ENCODE measurements at places on chromosomes 7 and 10.

DNA sequence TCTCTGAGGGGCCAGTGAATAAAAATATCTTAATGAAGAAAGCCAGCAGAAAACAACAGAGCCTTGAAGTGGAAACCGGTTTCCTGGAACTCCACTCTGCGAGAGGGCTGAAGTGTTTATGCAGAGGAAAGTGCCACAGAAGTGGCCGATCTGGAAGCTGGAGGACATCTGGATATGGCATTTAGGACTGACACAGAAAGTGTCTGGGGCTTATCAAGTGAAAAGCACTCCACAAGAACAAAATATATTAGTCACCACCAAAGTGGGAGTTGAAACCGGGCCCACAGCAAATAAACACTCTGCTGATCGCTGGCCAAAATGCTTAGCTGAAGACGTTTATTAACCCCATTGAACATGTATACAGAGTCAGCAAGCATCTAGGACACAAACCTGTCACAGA lies 7.8 kb downstream of the NOD1 start:
- DNase-seq: no peak

DNA sequence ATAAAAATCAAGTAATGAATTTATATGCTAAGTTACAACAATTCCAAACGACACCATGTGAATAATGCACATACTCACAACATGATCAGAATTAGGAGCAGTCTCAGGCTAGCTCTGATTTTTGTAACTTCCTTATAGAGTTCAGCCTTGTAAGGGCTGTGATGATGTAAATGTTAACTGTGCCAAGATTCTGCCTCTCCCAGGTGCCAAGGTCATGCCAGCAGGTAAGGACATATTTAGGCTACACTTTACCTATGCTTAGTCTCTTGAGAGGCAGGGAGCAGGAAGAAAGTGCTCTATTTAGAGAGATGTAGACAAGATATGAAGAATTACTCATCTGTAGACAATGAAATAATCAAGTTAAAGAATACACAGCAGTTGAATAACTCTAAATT lies 53.6 kb upstream of the AGR3 start:
- no peak for DNase-seq

GRCh38 chr7:98681511-98681910 lies 64.4 kb downstream of the NPTX2 start:
- DNase-seq: no peak

DNA sequence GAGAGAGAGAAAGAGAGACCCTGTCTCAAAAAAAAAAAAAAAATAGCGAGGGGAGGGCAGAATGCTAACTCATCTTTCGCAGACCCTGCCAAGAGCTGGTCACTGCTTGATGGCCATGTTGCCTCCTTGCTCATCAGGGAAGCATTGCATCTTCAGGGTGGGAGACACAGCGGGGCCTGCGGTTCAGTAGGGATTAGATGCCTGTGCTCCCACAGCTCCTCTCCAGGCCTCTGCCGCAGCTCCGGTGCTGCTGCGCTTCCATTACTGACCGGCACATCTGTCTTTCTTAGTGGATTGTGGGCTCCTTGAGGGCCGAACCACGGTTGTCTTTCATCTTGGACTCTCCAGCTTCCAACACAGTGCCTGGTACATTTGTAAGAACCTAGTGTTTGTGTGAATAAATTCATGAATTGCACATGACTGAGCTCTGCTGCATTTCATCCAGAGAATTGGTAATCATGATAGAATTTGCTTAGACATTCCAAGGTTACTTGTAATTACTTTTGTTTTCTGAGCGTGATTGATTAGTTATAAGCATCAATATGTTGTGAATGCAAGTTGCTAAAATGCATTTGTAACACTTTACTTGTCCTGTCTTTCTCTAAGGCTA lies 16.8 kb downstream of the HK1 start:
- DNase-seq: no peak

- DNase-seq: no peak
Measured at GRCh38 chr7:33762911-33763306, 142.4 kb upstream of the BMPER start.

Measured in activated gamma-delta T cell treated with Interleukin-2 at 50 U/mL for 16 hours (primary cell).